ENCODE measurements at places on chromosomes 2 and 18.

GRCh38 chr2:218536804-218537494, 31.2 kb downstream of the USP37 start:
- no peak for DNase-seq

GRCh38 chr18:60070631-60071030, 170.8 kb downstream of the PMAIP1 start:
- DNase-seq: no peak

DNA sequence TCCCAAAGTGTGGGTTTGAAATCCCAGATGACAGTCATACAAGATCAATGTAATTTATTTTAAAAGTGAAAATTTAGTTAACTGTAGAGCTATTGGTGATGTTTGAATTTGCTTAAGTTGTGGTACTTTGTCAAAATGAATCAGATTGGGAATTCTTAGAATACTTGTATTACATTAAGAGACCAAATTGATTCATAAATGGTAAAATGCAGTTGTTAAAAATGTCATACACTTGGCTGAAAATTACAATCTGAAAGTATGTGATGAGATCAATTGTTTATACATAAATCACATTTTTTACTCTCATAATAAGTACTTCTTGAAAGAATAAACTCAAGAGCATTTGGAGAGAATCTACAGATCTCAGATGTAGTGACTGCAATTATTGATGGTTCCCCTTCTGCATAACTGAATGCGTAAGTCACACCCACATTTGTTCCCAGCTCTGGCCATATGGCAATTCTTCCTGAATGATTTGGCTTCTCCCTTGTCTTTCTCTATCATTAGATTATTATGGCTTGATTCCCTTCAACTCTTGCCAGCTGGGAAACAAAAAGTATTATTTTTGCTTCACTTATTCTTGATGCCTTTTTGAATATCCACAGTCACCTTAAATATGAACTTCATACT, 558.5 kb downstream of the CPS1 start:
- DNase-seq: no peak

GRCh38 chr2:60468382-60469085, 84.9 kb downstream of the BCL11A start:
- no peak for DNase-seq

DNA sequence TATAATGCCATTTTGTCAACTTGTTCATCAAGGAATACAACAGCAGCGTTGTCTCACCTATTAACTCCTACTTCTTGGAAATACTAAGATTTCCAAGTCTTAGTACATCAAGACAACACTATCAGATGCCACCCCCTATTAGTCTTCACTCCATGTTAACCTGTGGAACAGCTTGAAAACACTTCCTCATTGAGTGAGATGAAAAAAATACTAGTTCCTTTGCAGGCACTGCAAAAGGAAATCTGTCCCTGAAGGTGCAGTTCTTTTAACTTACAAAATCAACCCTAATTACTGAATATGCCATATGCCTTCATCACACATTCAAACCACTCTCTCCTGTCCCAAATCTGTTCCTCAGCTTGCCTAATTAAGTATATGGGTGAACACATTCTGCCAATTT, 4.0 kb downstream of the CWC22 start:
- no peak for DNase-seq

- no peak for DNase-seq
Observed at GRCh38 chr2:142952793-142953494, 75.5 kb downstream of the KYNU start.

GRCh38 chr2:120108049-120108448, 95.2 kb downstream of the EPB41L5 start:
- peak; percentile 31 for DNase-seq

GRCh38 chr2:72497763-72498162, 328.1 kb downstream of the EXOC6B start:
- no peak for DNase-seq

- DNase-seq: no peak
Observed at GRCh38 chr2:11630855-11631254, 39.1 kb downstream of the NTSR2 start.

DNA sequence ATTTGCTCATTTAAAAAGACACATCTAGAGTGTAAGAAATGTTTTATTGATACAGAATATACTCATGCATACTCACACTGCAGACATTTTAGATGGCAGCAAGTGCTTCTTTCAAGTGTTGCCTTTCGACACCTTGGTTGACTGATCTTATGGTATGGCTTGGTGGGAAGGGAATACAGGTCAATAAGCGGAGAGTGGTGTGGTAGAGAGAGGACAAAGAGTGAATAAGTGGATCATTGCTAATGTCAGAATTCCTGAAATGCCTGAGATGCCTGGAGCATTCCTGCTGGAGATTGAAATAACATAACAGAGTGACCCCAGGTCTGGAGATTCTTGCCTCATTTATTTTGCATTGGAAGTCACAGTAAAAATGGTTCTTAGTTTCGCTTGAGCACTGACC, 76.7 kb downstream of the RND3 start:
- no peak for DNase-seq

DNA sequence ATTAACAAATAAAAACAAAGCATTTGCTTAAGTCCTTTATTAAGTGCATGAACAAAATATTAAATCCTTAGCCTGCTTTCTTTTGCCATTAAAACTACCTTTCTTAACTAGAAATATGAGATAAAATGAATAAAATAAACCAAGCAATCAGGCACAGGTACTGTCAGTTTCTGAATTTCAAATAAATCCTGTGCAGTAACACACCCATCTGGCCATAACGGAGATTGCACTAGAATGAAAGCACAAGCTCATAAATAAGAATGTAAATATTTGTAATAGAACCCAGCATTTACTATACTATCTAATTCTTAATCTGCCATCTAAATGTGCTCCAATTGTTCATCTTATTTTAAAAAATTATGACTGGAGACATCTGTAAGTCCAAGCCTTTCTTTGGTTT, 31.9 kb downstream of the PRKRA start:
- no peak for DNase-seq

GRCh38 chr18:50372743-50373142, 2.1 kb upstream of the SKA1 start:
- no peak for DNase-seq

GRCh38 chr2:99987160-99987559, 155.2 kb downstream of the AFF3 start:
- DNase-seq: no peak

- peak; percentile 63 for DNase-seq
Observed at GRCh38 chr2:27123302-27124150, at the start of gene ABHD1. TSS of gene ABHD1 (plus strand) at chr2:27123815. CDS start at chr2:27123949, 134 bp downstream.

Measured in LoVo (cell line).